ENCODE measurements at places on chromosomes 5 and 9.

- no peak for DNase-seq
Measured at GRCh38 chr5:10538103-10538788, 25.6 kb upstream of the ANKRD33B start.

GRCh38 chr9:92506184-92506857 lies 24.0 kb upstream of the ASPN start:
- no peak for DNase-seq

- DNase-seq = no peak
Measured at GRCh38 chr5:73233461-73234203, 60.6 kb downstream of the TMEM174 start.

GRCh38 chr5:171269717-171270116 lies 39.3 kb upstream of the TLX3 start:
- no peak for DNase-seq

DNA sequence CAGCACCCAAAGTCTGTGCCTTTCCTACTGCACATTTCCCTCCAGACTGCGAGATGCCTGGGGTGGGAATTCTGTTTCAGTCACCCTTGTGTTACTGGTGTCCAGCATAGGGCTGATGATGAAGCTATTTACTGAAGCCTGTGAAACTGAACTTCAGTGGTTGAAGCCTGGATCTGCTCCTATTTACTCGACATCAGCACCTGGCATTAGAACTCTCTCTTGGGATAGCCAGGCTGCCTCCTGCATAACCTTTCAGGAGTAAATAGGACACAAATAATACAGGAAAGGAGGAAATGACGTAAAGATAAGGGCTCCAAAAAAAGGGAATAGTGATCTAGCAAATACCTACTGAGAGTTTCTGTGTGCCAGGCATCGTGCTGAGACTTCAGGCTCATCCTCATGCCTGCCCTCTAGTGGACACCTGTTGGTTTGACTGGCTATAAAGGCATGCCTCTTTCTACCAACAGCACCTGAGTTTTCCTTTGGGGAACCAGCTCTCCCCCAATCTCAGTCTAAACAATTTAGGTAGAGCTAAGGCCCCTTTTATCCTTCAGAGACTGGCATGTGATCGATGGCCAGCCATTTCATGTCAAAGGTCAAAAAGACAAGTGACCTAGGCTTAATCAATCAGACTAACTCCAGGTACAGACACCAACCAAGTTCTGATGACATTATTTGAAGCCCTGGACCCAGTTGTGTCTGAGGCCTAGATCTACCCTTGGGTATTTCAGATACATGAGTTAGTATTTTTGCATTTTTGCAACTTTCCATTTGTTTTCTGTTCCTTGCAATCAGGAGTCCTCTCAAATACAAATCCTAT lies 192.1 kb upstream of the TRIM32 start:
- DNase-seq = no peak

DNA sequence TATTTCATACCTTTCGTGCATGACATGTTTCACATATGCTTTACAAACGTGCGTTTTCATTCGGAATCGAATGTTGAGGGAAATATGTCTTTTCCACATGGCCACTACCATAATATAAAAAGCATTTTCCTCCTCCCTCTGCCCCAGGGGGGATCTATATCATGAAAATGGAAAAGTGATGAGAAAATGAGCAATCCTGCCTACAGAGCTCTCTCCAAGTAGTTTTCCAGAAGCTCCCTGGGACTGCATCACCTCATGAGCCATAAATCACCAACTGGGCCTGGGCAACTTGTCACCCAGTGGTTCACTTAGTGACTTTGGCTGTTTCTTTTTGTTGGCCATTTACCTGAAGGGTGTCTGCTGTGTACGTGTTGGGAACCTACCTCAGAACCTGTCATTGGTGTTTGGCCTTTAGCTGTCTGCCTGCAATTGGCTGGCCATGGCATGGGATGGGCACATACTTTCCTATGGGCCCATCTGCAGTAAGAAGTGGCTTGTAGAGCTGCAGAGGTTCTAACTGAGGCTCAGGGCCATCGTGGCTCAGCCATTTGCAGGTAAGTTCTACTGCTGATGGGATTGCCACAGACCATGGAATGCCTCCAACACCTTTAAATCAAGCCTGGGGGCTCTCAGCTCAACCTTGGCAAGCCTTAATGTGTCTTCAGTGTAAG lies 9.5 kb upstream of the TIFAB start:
- DNase-seq = no peak

DNA sequence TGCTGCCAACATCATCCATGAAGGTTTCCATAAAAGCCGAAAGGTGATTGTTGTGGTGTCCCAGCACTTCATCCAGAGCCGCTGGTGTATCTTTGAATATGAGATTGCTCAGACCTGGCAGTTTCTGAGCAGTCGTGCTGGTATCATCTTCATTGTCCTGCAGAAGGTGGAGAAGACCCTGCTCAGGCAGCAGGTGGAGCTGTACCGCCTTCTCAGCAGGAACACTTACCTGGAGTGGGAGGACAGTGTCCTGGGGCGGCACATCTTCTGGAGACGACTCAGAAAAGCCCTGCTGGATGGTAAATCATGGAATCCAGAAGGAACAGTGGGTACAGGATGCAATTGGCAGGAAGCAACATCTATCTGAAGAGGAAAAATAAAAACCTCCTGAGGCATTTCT lies 10.1 kb downstream of the TLR4 start:
- no peak for DNase-seq

- no peak for DNase-seq
Measured at GRCh38 chr9:5784526-5785315, 48.2 kb downstream of the ERMP1 start.

GRCh38 chr5:147445917-147446316 lies 64.0 kb downstream of the DPYSL3 start:
- DNase-seq = no peak

GRCh38 chr5:3006526-3006925 lies 255.0 kb upstream of the IRX2 start:
- DNase-seq = no peak

GRCh38 chr9:1034271-1034670 lies 15.9 kb upstream of the DMRT2 start:
- no peak for DNase-seq

DNA sequence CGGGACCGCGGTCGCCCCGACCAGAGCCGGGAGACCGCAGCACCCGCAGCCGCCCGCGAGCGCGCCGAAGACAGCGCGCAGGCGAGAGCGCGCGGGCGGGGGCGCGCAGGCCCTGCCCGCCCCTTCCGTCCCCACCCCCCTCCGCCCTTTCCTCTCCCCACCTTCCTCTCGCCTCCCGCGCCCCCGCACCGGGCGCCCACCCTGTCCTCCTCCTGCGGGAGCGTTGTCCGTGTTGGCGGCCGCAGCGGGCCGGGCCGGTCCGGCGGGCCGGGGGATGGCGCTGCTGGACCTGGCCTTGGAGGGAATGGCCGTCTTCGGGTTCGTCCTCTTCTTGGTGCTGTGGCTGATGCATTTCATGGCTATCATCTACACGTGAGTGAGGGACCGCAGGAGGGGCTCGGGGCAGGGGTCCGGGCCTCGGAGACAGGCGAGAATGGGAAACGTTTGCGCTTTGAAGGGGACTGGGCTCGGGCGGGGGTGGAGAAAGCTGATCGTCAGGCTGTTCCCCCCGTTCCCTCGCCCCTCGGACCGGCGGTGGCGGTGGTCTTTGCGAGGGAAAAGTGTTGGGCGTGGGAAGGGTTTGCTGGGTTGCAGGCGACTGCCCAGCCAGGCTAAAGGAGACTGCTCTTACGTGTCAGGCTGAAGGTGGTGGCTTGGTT lies 457 bp downstream of the UGCG start:
- no peak for DNase-seq

- DNase-seq = no peak
Measured at GRCh38 chr9:104094534-104095015, 466 bp downstream of the SMC2 start.

GRCh38 chr5:175752826-175753535 lies 95.1 kb downstream of the HRH2 start:
- DNase-seq = no peak

GRCh38 chr9:27183131-27183530 lies 74.1 kb downstream of the TEK start:
- no peak for DNase-seq

GRCh38 chr9:78893774-78894401 lies 597.0 kb downstream of the PSAT1 start:
- DNase-seq = no peak

GRCh38 chr9:132984202-132985070 lies 5.9 kb downstream of the GFI1B start:
- no peak for DNase-seq

- no peak for DNase-seq
Measured at GRCh38 chr5:26622947-26623346, 415.4 kb downstream of the CDH9 start.

- no peak for DNase-seq
Measured at GRCh38 chr5:123090661-123091297, 1.7 kb downstream of the PRDM6 start.

GRCh38 chr9:82531795-82532194 lies 531.1 kb downstream of the RASEF start:
- DNase-seq = no peak

GRCh38 chr5:72185496-72186329 lies 78.4 kb downstream of the MAP1B start:
- DNase-seq = no peak

DNA sequence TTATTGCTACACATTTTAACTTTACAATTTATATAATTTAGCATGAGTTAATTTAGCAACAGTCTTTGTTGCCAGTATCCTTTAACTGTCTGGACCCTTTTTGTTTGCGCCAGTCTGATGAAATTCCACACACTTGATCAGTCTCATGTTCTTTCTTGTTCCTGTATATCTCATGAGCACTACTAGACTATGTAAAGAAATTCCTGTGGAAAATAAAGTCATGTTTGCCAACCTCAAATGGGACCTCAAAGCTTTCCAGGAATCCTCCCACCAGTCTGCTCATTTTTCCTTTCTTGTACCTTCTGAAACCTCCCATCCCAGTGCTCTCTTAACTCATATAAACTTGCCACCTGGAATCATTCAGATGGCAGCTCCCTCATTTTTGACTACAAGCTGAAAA lies 8.0 kb downstream of the DMXL1 start:
- DNase-seq = no peak

- no peak for DNase-seq
Measured at GRCh38 chr9:86046930-86047341, 52.4 kb downstream of the GOLM1 start.

DNA sequence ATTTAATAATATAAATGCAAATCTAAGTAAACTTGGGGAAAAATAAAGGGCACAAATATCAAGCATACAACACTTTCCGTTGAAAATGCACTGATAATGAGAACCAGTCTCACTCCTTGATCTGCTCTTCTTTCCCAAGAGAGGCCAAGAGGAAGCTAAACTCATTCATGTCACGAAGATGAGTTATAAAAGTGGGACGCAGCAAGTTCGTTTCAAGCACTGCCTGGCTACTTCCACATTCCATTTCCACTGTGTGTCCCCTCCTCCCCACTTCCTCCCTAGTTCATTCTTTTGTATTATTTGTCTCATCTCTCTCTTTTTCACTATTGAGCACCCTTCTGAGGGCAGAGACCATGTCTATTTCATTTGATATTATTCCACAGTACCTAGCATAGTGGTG lies 158.1 kb downstream of the SLC24A2 start:
- DNase-seq = no peak

DNA sequence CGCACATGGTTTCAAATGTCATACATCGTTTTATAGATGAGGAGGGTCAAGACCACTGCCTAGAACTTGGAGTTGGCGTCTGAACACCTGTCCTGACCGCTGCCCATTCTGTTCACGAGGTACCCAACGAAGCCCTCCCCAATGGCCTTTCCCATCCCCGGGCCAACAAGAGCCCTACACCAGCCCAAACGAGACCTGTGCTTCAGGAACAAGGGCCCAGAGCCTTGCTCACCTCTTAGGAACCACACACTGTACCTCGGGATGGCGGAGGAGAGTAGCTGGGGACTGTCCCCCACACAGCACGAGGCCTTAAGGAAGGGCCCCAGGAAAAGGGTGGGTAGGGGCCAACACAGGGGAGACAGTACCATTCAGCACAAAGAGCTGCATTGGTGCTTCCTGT lies 3.0 kb downstream of the SURF6 start:
- DNase-seq = no peak

DNA sequence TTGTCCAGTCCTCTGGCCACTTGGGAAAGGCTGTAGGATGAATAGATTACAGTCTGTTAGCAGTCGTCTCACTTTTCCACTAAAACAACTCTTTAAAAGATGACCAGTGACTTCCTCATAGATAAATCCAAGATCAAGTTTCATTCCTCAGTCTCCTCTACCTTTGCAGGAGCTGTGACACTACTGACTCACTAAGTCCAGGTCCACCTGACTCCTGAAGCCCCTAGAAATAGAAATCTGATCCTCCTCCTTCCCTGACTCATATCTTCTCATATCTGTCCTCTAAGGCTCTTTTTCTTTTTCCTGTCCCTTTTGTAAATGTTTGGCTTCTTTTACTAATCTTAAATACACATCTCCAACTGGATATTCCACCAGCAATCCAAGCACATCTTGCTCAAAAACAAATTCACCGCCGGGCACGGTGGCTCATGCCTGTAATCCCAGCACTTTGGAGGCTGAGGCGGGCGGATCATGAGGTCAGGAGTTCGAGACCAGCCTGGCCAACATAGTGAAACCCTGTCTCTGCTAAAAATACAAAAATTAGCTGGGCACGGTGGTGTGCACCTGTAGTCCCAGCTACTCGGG lies 2.6 kb downstream of the CCDC125 start:
- DNase-seq = no peak

DNA sequence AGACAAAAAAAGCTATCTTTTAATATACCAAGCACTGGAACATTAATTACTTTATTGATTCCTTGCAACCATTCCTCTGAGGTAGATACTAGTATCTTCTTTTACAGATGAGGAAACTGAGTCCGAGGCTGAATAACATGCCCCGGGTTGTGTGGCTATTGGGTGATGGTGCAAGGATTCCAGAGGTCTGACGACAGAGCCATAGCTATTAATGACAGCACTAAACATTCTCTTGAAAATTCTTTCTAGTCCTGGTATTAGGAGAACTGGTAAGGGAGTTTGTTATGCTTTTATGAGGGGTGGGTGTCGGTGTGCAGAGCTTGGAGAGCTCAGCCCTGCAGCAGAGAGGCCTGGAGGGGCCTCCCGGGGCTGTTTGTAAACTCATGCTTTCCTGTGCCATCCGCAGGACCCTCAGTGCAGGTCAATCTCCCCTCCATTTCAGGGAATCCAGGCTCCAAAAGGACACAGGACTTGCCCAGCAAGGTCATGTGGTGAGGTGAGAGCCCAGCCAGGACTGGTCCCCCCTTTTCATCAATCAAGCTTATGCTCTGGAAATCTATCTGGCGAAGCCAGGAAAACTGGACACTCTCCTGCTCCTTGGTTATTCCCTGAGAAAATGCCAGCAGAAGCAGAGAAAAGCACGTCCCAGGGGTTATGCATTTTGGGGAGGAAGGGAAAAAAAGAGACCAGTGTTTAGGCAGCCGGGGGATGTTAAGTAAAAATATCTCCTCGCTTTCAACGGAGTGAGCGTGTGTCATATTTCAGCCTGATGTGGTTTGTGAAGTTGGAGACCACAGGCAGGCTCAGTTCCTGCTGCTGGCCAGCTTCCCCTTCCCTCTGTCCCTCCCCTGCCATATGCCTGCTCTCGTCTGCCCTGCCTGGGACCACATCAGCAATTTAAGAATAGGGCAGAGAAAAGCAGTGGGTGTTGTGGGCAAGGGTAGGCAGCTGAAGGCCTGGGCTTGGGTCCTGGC lies 3.7 kb downstream of the GSN start:
- no peak for DNase-seq
